ENCODE measurements at places on chromosomes 5 and 9.

DNA sequence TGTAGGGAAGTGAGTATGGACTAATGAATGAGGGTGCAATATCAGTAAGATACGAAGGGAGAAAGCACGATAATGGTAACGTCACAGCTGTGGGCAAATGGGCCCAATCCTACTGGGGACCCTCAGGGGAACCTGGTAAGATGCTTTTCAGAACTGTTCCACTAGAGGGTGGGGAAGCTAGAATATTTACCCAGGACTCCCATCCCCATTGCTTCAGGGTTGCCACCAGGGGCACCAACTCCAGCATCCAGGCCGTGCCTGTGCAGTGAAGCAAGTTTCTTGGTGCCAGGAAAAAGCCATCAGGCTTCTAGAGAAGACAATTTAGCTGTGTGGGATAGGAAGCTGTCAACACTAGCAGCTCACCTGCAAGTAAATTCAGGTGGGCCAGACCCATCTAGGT, 409.3 kb downstream of the AGTPBP1 start:
- DNase-seq: no peak

GRCh38 chr5:73274121-73274520, 101.1 kb downstream of the TMEM174 start:
- DNase-seq: no peak

GRCh38 chr9:136886610-136887597, 588 bp downstream of the TRAF2 start:
- DNase-seq: no peak

DNA sequence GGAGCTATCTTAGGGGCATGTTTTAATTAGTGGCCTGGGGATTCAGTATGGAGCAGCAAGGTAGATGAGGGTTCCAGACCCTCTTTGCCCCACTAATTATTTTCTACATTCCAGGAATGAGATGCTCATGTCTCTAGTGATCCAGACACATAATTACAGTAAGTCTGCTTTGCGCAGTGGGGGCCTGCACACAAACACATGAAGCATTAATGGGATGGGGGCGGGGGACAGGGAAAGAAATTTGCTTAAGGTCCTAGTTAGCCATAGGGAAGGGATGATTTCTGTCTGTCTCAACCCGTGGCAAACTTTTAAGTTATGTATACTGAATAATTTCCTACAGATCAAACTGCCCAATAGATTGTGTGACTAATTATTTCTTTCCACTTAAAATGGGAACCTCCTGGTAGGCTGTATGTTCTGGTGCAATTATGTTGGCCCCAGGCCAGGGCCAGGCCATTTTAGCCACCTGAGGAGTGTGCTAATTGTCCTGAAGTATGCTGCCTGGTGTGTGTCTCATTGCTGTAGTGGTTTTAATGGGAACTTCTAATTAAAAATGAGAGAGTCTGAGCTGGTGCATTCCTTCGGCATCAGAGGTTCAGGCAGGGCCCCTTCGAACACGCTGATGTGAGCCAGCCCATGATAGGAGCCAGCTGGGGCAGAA, 134.4 kb downstream of the PTTG1 start:
- DNase-seq: no peak

DNA sequence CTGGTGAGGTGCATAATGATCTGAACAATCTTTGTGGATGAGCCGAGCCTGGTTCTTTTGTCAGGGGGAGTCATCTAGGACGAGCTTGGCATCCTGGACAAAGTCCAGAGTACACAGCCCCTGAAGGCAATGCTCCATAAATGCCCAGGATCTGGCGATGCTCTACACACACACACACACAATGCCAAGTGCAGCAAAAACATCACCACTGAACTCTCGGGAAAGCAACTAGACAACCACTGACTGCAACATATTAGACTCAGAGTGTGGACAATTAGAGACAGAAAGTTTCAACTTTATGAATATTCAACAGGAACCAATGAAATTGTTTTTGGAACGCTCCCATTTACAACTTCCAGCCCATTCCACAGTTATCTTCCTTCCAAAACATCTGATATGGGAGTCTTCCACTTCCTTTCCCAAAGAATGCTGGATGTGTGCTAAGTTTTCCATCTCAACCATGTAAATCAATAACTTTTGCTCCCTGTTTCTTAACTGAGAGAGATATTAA, 227.6 kb upstream of the ANKRD55 start:
- DNase-seq: no peak

DNA sequence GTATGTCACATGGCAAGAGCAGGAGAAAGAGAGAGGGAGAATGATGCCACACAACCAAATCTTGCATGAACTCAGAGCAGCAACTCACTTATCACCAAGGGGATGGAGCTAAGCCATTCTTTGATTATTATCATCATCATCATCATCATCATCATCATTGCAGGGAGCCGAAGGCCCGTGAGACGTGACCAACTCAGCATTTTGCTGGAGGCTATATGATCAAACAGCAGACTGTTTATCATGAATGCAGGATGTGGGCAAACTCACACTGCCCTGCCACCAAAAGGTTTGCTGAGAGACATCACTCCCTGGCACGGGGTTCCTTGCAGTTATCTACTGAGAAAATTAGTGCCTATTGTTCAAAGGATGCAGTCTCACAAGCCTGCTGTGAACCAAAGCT, 8.6 kb upstream of the ZNF169 start:
- DNase-seq: no peak

GRCh38 chr9:22035591-22036011, 26.5 kb upstream of the CDKN2B start:
- DNase-seq: no peak

DNA sequence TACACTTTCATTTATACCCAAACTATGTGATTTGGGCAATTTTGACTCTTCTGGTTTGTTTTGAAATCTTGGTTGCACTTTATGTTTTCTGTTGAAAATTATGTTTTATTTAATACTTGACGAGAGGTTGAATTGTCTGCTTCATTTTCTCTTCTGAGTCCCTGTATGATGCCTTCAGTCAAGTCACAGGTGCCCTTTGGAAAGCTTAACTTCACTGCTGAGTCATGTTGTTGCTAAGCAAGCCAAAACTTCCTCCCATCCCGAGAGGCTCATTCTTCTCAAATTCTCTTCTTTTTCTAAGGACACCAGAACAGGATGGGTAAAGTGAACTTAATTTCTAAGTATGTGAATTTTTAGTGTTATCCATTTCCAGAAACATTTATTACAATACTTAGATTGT, 455.3 kb upstream of the PTGER4 start:
- DNase-seq: no peak

DNA sequence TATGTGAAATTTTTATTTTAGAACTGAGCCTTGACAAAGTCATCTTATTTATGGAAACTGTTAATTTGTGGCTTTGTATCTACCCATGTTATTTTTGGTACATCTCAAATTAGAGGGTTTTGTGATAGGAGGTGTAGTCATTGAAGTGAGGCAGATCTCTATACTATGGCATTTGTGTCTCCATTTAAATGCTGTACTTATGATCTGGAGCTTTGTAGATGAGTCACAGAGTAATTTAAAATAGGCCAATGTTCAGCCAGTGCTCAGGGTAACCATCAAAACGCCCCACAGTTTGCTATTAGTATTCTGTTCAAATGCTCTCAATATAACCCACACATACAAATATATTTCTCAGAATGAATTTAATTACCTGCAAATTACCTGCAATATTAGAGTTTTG, 351.5 kb upstream of the KLF9 start:
- DNase-seq: no peak

DNA sequence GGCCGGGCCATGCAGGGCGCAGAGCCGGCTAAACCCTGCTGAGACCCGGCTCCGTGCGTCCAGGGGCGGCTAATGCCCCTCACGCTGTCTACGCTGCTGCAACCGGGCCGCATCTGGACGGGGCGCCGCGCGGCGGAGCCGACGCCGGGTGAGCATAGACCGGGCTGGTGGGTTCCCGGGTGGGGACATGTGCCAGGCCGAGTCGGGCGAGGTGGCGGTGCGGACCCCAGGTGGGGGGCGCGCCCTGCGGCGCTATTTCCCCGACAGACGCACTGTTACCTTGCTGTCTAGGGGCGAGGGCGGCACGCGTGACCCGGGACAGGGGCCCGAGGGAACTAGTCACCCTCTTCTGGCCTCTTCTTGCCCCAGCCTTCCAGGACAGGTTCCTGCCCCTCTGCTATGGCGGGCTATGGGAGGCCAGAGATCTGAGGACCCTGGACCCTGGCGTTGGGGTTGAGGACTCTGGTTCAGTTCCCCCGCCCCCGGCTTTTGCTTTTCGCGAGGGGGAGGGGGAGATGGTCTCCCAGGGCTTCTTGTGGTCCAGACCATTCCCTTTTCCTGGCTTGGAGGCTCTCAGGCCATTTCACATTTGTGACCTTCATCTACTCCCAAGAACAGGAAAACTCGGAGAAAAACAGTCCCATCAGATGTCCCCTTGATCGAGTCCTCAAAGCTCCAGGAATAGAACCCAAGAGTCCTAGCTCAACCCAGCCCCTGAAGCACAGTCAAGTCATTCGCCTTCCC, 536 bp downstream of the SLC27A4 start:
- no peak for DNase-seq

GRCh38 chr5:59757442-59757841, 136.1 kb downstream of the PDE4D start:
- DNase-seq: no peak

DNA sequence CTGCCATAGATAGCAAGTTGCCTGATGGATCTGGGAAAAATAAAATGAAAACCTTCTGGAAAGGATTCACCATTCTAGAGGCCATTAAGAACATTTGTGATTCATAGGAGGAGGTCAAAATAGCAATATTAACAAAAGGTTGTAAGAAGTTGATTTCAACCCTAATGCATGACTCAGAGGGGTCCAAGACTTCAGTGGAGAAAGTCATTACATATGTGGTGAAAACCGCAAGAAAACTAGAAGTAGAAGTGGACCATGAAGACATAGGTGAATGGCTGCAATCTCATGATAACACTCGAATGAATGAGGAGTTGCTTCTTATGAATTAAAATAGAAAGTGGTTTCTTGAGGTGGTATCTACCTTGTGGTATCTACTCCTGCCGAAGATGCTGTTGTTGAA, 86.6 kb downstream of the GABRA1 start:
- DNase-seq: no peak

DNA sequence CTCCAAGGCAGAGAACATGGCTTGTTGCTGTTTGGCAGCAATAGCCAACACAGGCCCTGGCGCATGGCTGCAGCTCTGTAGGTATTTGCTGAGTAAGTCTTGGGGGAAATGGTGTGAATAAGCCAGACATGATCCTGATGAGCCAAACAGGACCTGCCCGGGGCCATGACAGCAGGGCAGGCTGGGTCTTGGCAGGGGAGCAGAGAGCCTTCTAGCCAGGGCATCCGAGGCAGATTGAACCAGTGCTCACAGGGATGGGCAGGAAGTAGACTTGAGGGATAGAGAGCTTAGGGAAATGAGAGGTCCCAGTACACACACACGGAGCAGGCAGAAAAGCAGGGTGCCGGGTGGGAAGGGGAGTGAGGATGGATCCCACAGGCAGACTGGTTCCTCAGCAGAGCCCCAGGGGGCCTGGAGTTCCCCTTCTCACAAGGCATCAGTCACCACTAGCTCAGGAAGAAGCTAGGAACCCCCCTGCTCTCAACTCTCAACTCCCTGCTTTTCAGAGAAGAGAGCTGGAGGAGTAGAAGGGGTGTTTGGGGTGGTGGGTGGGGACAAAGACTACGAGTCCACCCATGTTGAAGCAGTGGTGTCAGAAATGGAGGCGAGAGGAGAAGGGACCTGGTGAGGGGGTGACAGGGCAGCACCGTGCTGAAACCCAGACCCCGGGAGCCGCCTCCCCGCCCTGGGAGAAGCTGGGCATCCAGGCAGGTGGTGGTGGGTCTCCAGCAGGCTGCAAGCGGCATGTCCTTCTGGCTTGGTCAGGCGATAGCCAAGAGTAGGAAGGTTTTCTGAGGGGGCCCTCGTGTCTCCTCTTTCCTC, 111.1 kb downstream of the RGS3 start:
- no peak for DNase-seq

GRCh38 chr5:83523929-83524328, 52.4 kb downstream of the VCAN start:
- no peak for DNase-seq

- no peak for DNase-seq
Observed at GRCh38 chr5:102857076-102857818, 102.1 kb downstream of the PAM start.

DNA sequence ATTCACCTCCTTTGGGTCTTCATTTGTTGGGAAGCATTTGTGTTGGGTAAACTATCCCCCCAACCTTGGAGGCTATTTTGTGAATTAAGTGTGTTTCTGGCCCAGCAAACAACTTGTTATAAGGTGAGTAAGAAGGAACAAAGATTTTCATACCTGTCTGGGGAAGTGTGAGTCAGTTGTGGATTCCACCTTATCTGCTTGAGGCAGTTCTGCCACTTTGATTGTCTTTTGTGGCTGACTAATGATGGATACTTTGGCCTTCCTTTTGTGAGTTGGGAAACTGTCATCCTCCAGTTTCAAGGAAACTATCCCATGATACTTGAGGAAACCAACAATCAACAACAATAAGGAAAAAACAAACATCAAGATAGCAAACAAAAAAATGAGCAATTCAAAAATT, 24.6 kb upstream of the CER1 start:
- DNase-seq: no peak

DNA sequence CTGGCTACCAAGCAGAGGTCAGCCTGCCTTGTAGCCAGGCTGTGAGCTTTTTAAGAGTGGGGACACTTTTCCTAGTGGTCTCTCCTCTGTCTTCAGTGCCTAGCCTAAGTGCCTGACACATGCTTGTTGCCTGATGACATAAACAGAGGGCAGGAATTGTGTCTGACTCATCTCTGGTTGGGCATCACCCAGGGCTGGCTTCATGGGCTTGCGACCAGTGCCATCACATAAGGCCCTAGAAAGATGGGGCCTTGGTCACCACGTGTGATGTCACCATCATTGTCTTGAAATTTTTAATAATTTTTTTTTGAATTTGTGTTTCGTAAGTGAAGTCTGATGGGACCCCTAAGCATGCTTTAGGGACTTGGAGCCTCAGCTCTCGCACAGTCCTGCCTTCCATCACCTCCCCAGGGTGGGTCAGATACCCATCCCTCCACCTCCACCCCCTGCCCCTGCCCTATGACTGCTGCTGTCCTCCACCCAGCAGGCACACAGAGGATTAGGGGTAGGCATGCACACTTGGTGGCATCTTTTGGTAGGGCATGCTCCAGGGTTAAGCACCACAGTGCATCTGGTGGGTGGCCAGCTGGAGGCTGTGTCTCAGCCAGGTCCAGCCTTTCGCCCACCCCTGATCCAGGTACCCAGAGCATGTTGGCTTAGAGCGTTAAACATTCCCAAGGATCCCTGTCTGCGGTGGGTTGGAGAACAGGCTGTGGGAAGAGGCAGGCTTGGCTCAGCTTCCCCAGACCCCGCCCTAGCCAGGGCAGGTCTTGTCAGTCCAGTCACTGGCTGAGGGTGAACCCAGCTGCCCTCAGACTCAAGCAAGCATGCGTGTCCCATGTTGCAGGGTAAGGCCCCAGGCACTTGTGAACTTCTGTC, 80.1 kb upstream of the SH3PXD2B start:
- no peak for DNase-seq

DNA sequence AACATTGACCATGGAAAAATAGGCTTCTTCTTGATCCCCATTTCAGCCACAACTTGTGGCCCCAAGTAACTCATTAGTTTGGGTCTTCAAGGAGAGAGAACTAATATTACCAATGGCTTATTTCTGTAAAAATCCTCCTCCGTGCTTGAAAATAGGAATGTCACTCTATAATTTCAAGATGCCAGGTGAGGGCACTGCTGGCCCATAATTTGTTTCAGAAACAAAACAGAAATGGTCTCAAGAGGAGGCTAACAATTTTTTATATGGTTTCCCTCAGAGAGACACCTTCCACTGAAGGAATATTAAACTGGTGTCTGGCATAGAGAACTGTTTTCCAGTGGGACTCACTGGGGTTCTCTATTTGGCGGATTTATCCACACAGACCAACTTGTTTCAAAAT, 437.0 kb upstream of the TRPC7 start:
- no peak for DNase-seq
